Umbilical cord (tissue), 2 donors: ENCODE measurements at places on chromosomes 3 and 15.
A peak's percentile ranks its signal among the peaks of the same experiment; 100 is the strongest.

DNA sequence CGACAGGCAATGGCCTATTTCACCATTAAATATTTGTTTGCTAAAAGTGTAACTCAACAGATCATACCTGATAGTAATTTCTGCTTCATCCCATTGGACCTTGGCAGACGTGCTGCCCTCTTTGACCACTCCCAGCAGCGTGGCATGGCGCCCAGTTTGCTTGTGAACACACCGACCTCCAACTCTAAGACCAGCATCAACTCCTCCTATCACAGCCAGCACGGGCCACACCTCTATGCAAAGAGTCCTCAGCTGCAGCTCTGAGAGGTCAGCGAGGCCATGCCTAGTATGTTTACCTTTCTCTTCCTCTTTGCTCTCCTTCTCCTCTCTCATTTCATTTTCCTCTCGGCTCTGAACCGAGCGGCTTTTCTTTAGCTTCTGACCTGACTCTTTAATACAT is 80.6 kb downstream of the FBXL22 start:
- DNase-seq, result peak; percentile 3

DNA sequence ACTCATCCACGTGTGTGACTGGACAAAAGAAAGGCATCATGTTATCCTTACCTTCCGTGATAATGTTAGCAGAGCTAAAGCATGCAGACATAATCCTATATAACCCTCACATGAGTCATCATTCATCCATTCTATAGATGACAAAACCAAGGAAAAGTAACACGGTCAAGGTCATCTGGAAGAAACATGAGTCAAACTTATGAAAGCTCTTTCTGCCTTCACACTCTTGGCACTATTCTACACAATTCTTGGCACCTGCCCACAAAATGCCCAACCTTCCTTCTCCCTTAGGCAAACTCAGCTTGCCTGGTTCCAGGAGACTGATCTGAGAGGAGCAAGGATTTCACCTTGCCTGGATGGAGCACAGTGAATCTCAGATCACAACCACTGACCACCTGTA is 66.9 kb downstream of the PRICKLE2 start:
- DNase-seq, result no peak

DNA sequence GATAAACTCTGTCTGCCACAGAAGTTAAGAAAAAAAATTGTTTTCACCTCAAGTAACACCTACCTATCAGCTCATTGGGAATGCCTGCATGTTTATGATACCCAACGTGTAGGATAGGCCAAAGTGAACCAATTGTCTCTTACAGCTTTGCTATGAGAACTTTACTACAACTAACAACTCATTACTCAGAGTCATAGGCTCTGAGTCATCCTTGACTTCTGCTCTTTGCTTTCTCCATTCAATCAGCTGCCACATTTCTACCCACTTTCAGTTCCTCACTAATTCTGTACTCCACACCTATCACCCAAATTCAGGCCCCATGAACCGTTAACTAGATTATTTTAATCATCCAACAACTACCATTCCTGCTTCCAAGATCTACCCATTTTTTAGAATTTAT is 843.9 kb downstream of the TUSC7 start:
- DNase-seq, result no peak

GRCh38 chr3:42533161-42533897 is 30.9 kb downstream of the VIPR1 start:
- no peak for DNase-seq

- DNase-seq, result no peak
Measured at GRCh38 chr15:65901336-65901735, 32.0 kb downstream of the RAB11A start.
